ENCODE measurements at places on chromosomes 2 and 18. TPM values are rescaled to one million over a fixed set of nuclear protein-coding genes. Genes with fewer than 3 reads are reported as not detected.

The PTH2R gene
- total RNA-seq, result 0.08 TPM

The IL1R1 gene
- total RNA-seq, result 1.2 TPM

The QPCT gene
- 2.5 TPM for total RNA-seq

The WNT10A gene
- 7.1 TPM for total RNA-seq

The MGAT4A gene
- total RNA-seq, result 45.1 TPM

The ACTR2 gene
- 299 TPM for total RNA-seq

The LOXHD1 gene
- total RNA-seq, result 0.14 TPM

The IL36A gene
- total RNA-seq, result not detected

The RIF1 gene
- total RNA-seq, result 76.2 TPM

The CCDC141 gene
- total RNA-seq, result 5.6 TPM

The NPHP1 gene
- total RNA-seq, result 1.9 TPM

The AKAIN1 gene
- not detected for total RNA-seq

The SLC4A5 gene
- total RNA-seq, result 1.5 TPM

The IL36G gene
- total RNA-seq, result not detected

The MERTK gene
- total RNA-seq, result 0.44 TPM

The NLRC4 gene
- not detected for total RNA-seq

The ACTG2 gene
- total RNA-seq, result 0.12 TPM

The SERPINB13 gene
- total RNA-seq, result not detected

The GALNT14 gene
- 2.5 TPM for total RNA-seq
